ENCODE measurements at places on chromosomes 4 and X.

DNA sequence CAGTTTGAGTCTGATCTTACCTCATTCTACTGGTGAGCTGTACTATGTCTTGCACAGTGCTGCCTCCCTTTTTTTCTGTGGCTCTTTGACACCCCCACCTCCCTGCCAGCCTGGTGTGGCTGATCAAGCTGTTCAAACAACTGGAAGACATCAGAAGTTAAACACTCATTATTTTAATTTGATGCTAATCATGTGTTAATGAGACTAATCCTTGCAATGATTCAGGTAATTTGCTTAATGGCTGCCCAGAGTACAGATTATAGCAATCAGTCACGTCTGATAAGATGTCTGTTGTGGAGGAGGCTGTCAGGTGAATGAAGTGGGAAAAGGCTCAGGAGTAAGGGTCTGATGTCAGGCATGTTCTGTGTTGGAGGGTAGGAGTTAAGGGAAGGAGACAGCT, 87.4 kb upstream of the GK2 start:
- H3K4me3 ChIP-seq: no peak overlapping the region
- H3K27me3 ChIP-seq: no peaks in the 10 kb centered on the region
- no peak overlapping the region for H3K27ac ChIP-seq
- H3K4me1 ChIP-seq: no peaks in the 10 kb centered on the region
- H3K36me3 ChIP-seq: no peaks in the 10 kb centered on the region

DNA sequence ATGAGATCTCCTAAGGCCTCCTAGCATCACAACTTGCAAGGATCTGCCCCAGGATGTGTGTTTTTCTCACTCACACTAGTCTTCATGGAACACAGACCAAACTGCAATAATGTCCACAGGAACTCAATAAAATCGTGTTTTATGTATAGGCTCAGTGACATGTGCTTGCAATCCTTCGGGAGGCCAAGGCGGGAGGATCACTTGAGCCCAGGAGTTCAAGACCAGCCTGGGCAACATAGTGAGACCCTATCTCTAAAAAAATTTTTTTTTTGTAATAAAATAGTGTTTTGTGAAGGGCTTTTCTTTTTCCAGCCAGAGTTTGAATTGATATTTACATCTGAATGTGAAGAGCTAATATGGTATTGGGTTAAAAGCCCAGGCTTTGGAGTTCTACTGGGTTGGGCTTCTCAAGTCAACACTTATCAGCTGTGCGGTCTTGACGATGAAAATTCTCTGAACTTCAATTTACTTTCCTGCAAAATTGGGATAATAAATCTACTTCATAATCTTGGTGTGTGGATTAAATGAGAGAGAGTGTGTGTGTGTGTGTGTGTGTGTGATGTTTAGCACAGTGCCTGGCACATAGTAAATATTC, 38.7 kb upstream of the SETD7 start:
- DNase-seq: no peak
- H3K27ac ChIP-seq: no peak overlapping the region
- H3K4me1 ChIP-seq: no peaks in the 10 kb centered on the region
- no peak overlapping the region for H3K4me3 ChIP-seq

DNA sequence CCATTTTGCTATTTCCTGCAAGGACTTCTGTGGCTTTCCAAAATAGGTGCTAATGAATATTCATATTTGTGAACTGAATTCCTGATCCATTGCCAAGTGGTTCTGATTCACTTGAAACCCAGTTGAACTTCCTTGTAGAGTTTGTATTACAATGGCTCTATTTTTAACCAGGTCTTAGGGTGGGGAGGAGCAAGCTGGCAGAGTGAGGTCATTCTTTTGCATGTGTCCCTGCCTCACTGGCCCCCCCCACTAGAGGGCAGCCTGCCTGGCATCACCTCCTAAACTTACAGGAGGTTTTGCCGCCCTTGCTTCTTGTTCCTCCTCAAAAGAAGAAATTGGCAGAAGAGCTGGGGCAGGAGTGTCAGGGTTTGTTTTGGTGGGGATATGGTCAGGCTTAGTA, 10.5 kb downstream of the PTTG2 start:
- peak; percentile 89 for DNase-seq
- no peak overlapping the region for H3K4me3 ChIP-seq
- peaks cover 33% of the 10 kb centered on the region for H3K4me1 ChIP-seq
- H3K36me3 ChIP-seq: no peaks in the 10 kb centered on the region
- no peaks in the 10 kb centered on the region for H3K27me3 ChIP-seq

DNA sequence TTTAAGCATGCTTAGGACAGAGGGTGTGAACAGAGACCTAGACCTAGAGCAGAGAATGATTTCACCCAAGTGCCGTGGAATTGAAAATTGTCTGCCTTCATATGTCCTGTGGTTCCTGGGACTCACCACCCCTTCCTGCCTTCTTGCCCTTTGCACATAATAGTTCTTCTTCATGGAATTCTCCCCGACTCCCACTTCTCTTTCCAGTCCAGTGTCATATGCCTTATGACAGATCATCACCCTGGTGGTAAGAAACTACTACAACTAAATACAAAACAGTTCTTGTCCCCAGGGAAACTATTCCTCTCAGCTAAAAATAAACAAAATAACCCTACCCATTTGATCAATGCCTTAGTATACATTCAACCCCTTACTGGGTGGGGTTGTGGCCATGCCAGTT, 43.3 kb downstream of the BMPR1B start:
- H3K4me1 ChIP-seq: no peaks in the 10 kb centered on the region
- no peak overlapping the region for H3K27ac ChIP-seq
- no peak overlapping the region for H3K4me3 ChIP-seq
- no peaks in the 10 kb centered on the region for H3K36me3 ChIP-seq
- DNase-seq: no peak
- H3K27me3 ChIP-seq: no peaks in the 10 kb centered on the region

DNA sequence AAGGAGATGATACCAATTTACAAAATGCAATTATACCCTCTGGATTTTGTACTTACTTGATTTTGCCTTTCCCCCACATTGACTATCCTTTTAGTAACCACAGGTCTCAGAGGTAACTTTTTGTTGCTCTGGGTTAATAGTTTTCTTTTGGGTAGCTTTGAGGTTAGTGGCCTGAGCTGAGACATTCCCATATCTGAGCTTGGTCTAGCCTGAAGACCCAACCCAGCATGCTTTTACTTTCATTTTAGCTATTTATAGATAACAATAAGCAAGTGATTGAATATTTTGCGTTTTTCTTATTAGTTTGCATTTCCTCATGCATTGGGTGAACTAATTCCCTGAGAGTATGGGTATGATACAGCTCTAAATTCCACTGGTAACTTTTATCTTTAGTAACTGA, 11.8 kb downstream of the HTN1 start:
- H3K27ac ChIP-seq: no peak overlapping the region
- DNase-seq: no peak
- H3K4me3 ChIP-seq: no peak overlapping the region
- no peaks in the 10 kb centered on the region for H3K27me3 ChIP-seq

- H3K27ac ChIP-seq: peak overlapping the region; percentile 88
- peak overlapping the region; percentile 72 for H3K4me3 ChIP-seq
- H3K27me3 ChIP-seq: no peaks in the 10 kb centered on the region
- no peaks in the 10 kb centered on the region for H3K36me3 ChIP-seq
Measured at GRCh38 chr4:89111833-89112563, 665 bp downstream of the TIGD2 start.

DNA sequence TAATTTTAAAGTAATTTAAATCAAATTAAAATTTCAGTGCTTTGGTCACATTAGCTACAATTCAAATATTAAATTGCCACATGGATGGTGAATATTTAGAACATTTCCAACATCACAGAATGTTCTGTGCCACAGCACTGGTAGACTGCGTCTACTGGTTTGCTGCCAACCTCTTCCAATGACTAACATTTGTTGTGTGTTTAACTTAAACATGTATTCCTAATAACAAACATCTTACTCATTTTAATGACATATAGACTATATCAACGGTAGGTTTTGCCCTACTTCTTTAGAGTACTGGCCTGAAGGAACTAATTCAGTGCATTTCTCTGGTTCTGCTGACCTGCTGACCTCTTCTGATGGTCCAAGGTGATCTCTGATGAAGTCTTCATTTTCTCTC, 157.6 kb downstream of the DCK start:
- H3K36me3 ChIP-seq: no peaks in the 10 kb centered on the region
- H3K27ac ChIP-seq: no peak overlapping the region
- no peaks in the 10 kb centered on the region for H3K4me1 ChIP-seq
- no peak overlapping the region for H3K4me3 ChIP-seq
- no peaks in the 10 kb centered on the region for H3K27me3 ChIP-seq

DNA sequence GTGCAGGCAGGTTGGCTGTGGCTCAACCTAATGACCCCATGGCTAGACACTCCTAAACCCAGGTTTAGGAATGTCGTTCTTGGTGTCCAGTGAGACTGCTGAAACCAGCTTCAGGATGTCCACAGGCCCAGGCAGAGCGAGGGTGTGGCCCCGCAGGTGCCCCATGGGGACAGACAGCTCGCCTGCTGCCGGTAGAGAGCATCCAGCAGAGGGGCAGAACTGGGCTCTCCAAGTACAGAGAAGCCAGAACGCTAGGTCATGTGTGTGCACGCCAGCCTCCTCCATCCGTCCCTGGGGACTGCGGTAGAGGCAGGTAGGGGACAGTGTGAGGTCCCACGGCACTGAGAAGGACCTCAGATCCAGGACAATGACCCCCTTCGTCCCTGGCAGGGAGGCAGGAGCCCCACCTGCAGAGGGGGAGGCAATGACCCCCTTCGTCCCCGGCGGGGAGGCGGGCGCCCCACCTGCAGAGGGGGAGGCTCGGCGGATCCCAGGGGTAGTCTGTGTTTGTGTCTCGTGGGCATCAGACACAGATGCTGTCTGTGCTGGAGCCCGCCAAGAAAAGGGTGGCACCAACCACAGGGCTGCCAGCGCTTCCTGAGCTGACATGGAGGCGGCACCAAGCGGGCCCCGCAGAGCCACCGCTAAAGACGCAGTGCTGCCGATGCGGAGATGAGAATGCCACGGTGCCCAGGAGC, 118.4 kb downstream of the FAM53A start:
- H3K36me3 ChIP-seq: no peaks in the 10 kb centered on the region
- H3K4me1 ChIP-seq: peaks cover 27% of the 10 kb centered on the region
- peak; percentile 69 for DNase-seq
- H3K27me3 ChIP-seq: peaks cover 79% of the 10 kb centered on the region

DNA sequence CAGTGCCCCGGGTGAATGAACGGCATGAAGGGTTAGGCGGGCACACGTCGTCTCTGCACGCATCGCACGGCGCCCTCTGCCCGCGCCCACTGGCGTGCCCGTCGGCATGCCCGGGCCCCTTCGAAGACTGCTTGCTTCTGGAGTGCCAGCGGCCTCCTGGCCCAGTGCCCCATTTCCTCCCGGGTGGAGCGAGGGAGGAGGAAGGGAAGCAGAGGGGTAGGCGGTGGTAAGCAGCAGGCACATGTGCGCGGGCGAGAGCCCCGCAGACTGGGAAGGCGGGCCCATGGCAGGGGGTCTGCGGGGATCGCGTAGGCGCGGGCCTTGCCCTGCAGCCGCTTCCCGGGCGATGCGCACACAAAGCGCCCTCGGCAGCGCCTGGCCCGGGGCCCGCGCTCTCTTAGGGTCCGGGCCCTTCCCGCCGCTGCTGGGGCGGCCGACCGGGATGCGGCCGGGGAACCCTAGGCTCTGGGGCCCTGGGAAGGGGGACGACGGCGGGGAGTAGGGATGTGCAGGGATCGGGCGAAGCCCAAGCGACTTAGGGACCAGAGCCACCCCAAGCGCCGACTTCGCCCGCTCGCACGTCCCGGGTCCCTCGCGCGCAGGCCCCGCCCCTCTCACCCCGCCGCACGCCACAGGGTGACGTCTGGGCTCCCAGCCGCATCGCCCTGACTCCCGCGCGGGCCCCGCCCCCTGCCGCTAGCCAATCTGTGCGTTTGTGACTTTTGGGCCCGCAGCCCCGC, 866 bp upstream of the EMD start:
- peak overlapping the region; percentile 46 for H3K4me3 ChIP-seq
- DNase-seq: peak; percentile 89
- H3K27me3 ChIP-seq: no peaks in the 10 kb centered on the region
- no peaks in the 10 kb centered on the region for H3K36me3 ChIP-seq

Measured in spleen (tissue), 13 donors.